ENCODE measurements at places on chromosomes 3 and 15. TPM values are rescaled to one million over a fixed set of nuclear protein-coding genes. Genes with fewer than 3 reads are reported as not detected.

LRRK1 gene
- 3.5 TPM for total RNA-seq

TRPC1 gene
- total RNA-seq, result 18.7 TPM

DNA sequence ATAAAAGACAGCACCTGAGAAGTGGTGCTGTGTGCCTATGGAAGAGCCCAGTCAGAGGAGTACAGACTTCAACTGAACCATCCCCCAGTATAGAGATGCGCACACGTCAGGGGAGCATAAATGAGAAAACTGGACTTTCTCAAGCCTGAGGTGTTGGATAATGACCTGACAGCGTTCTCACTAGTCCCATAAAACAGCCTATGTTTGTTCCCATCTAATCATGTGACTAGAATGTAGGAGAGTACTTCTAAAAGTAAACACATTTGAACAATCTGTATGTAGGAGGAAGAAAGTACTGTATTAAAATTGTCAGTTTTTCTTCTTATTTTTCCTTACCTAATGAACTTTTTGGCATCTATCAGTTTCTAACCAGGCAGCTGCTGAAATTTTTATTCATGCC, 498.9 kb downstream of the CNTN4 start:
- DNase-seq, result no peak

DNA sequence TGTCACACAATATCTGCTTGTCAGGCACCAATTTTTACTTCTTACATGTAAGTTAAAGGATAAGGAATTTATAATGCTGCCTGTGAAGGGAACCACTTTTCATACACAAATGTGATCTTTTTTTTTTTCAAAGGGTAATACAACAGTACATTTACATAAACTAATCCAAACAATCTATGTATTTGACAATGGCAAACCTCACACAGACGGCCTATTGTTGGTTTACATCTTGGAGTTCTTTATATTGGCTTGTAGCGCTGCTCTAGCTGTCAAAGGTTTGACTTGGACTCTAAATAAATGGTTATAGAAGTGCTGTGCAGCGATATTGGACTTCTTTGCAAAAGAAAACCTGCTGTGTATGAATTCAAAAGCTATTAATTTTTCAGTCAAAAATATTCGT, 598.0 kb downstream of the FOXP1 start:
- DNase-seq, result no peak

- no peak for DNase-seq
Measured at GRCh38 chr3:126170073-126170777, 10.2 kb downstream of the ALDH1L1 start.

TLR9 gene
- total RNA-seq, result 0.16 TPM

- DNase-seq, result peak; percentile 98
Measured at GRCh38 chr3:50616770-50617095, 218 bp upstream of the MAPKAPK3 start.

DNA sequence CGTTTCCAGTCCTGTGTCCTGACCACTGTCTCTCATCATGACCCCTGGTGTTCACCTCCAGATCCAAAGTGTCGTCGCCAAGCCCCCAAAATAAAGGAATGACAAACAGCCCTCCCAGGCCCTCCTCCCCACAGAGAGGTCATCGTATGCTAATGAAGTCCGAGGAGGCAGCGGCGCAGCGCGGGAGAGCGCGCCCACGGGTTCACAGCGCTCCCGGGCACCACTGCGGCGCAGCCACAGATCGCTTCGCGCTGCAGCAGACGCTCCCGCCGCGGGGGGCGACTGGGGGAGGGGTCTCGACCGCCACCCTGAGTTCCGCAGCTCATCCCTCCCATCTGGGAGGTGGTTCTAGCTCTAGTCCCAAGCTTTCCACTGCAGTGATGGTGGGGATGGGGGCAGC, 1.3 kb downstream of the DGKG start:
- peak; percentile 88 for DNase-seq

CFAP91 gene
- 0.57 TPM for total RNA-seq

DNA sequence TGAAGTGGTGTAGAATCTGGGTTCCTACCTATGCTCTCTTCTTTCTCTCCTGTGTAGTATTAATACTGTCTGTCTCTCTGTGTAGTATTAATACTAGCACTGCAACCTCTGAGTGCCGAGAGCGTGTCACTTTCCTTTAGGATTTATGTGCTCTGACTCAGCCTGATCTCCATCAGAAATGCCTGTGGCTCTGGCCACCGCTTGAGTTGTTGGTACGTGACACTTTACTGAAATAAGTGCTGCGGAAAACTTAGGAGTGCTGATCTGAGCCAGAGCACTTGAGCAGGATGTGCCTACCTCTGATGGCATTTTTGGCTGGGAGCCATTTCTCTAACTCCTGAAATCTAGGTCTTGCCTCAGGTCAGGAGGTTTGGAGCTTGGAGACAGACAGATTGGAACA, 807.4 kb downstream of the SQOR start:
- DNase-seq, result no peak

DNA sequence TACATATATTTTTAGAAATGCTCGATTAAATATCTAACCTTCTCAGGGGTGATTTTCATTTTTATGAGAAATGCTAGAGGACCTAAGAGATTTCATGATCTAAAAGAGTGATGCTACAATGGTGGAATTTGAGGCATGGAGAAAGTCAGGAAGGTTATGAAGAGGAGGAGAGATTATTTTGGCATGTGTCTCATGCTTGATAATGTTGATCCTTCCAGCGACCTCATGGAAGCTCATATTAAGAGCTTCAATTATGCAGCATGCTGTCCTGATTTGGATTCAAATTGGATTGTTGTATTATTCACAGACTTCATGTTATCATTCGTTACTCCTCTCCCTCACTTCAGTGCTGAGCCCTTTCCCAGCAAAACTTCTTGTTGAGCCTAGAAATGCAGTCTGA, 112.5 kb downstream of the RAP2B start:
- no peak for DNase-seq

CPNE4 gene
- 7.4 TPM for total RNA-seq

DNA sequence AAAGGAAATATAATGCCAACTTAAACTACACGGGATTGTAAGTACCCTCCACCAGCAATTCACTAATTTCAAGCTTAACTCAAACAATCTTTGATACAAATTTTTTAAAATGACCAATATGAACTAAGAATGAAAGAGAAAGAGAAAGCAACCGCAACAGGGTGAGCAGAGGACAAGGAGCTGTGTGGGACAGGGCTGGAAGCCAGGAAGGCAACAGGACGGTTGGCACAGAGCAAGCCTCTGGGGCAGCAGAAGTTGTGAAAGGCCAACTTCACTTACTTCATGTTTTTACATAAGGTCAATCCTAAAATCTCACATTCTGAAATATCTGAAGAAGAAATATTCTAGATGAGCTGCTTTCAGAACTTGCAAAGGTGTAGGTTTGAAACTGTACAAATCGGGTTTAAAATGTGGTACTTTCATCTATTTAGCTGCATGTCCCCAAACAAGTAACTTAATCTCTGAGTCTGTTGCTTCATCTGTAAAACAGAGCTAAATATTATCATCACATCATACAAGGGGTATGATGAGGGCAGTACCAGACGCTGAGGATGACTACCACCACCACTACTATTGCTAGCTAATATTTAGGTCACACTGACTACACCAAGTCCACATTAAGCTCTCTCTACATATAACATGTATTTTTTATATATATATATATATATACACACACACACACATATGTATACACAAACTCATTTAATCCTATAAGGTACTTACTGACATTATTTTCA, 101.7 kb downstream of the IGSF11 start:
- no peak for DNase-seq

DNA sequence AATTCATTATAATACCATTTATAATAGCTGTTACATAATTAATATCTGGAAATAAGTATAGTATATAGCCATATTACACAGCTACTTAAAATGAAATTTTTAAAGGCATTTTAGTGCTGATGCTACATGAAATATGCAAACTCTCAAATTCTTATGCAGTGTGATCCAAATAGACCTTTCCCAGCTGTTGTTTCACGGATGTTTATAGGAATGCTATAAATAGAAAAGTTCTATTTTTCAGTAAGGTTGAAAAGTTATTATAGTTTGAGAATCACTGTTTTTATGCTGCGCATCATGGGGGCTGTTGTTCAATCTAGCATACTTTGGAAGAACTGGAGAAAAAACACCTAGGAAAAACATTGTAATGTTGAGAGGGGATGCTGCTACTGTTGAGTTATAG, 147.7 kb upstream of the TRIM42 start:
- DNase-seq, result no peak

GRCh38 chr3:23094890-23095462, 108.2 kb upstream of the UBE2E2 start:
- no peak for DNase-seq

- DNase-seq, result no peak
Measured at GRCh38 chr3:23993556-23994243, 48.6 kb downstream of the NR1D2 start.

DNA sequence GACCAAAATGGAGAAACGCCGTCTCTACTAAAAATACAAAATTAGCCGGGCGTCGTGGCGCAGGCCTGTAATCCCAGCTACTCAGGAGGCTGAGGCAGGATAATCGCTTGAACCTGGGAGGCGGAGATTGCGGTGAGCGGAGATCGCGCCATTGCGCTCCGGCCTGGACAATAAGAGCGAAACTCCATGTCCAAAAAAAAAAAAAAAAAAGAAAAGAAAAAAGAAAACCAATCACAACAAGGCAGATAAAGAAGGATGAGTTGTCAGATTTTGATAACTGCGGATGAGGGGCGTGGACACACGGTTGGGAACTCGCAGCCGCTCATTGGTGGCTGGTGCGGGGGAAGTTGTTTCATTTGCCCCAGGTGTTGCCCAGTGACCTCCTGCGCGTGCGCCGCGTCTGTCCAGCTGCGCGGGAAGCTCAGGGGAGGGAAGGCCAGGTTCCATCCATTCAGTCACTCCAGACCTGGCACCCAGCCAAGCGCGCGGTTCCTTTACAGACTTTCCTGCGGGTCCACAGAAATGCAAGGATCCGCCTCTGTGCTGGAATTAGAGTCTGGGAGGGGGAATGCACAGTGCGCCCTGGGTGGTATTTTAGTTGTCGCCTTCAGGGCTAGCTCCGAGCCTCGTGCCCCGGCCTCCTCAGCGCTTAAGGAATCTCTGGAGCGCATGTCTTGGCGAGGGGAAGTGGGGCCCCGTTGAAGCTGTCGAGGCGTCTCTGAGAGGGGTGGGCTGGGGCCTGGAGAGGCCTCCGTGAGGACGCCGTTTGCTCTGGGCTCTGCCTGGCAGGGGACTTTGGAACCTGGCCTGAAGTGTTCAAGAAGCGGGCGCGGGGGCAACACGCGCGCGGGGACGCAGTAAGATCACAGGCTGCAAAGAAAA, 708 bp upstream of the GCHFR start:
- no peak for DNase-seq

HGD gene
- total RNA-seq, result 0.73 TPM

DNA sequence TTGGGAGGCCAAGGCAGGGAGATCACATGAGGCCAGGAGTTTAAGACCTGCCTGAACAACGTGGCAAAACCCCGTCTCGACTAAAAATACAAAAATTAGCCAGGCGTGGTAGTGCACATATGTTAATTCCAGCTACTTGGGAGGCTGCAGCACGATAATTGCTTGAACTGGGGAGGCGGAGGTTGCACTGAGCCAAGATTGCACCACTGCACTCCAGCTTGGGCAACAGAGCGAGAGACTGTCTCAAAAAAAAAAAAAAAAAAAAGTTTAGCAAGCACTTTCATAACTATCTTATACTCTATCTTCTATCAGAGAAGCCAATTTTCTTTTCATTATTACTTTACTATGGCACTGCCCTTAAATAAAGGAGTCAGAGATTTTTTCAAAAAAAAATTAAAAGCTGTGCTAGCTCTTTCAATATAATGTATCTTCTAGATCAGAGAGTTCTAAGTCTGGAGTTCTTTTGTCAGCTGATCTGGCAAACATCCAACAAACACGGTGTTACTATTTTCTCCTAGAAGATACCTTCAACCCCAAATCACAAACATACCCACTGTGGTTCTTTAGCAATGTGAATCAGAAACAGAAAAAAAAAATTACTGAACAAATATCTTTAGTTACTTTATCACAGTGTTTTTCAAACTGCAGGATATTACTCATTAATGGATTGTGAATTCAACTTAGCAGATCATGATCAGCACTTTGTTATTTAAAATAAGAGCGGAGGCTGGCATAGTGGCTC, 3.0 kb downstream of the ZNF770 start:
- peak; percentile 79 for DNase-seq

DNA sequence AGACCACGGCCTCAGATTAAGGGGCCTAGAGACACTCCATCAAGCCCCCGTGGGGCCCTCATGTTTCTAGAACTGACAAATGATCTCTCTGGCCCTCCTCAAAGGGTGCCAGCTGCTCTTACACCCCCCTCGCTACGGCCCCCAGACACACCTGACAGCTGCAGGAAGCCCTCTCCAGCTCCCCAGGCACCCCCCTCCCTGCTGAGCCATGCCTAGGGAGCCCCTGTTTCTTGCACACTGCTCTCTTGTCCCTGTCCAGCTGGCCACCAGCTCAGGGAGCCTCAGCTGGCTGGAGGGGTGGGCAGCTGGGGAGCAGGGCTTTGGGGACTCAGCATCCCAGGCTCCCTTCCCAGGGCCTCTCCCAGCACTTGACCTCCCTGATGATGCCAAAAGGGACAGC, 14.8 kb downstream of the TNK2 start:
- DNase-seq, result no peak

GRCh38 chr3:49877716-49878115, 8.0 kb upstream of the CAMKV start:
- no peak for DNase-seq

VIPR1 gene
- 0.89 TPM for total RNA-seq

ASB14 gene
- 5.8 TPM for total RNA-seq

GRCh38 chr3:90091549-90091948, 984.1 kb downstream of the EPHA3 start:
- no peak for DNase-seq

CCR2 gene
- total RNA-seq, result 1.3 TPM
